NCI-H2081 (cell line): ENCODE measurements at places on chromosomes 2 and 18.

DNA sequence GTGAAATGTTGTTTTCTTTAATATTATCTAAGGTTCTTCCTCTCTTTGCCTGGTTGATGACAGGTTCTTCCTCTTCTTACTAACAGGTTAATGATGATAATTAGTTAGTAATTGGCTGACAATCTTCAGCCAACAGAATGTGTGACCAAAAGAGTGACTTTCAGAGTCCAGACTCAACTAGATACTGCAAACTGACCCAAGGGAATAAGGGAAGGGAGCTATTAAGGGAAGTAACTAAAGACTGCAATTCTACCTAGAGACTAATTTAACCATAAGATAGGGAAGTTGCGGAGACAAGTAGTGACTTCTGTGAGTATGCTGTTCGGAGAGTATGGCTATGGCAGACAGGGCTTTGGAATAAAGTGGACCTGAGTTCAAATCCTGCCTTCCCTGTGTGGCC, 127.3 kb upstream of the TACR1 start:
- DNase-seq: no peak

DNA sequence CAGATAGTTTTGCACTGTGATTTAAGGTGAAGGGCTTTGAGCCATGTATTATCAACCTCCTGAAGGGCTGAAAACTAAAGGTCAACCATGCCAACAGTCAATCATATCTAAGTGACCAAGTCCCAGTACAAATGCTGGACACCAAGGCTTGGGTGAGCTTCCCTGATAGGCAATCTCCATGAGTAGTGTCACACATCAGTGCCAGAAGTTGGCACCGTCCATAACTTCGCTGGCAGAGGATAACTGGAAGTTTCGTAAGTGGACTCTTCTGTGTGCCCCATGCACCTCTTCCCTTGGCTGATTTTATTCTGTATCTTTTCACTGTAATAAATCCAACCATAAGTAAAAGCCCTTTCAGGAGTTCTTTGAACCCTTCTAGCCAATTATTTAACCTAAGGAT, 13.2 kb downstream of the REV1 start:
- no peak for DNase-seq

DNA sequence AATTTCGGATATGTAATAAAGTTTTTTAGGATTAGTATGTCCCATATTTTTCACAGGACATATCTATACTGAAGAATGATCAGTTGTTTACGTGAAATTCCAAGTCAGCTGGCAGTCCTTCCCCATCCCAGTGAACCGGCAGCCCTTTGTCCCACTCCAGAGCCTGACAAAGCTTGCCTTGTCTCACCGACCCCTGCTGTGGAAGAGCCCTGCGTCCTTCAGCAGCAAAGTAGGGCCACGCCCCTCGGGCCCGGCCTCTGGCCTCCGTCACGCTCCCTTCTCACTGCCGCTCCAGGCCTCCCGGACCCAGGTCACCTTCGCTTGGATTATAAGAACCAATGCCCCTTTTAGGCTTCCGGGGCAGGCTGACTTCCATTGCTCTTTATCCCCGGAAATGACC, 89.8 kb upstream of the TGIF1 start:
- DNase-seq: no peak

DNA sequence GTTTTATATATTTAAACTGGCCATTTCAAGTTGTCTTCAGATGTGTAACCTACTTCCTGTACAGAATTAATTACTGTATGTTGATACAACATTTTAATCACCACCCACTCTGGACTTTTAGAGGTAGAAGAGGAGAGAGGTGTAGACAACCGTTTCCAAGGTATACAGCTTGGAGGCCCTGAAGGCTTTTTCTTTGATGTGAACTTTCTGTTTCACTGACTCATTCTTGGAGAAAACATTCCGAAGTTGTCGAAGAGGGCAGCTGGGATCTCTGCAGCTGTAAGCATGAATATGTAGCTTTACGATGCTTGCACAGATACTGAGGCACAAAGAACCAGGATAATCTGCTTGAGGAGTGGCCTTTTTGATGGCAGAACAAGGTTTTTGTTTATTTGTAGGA, 137.0 kb downstream of the NCKAP5 start:
- DNase-seq: no peak

DNA sequence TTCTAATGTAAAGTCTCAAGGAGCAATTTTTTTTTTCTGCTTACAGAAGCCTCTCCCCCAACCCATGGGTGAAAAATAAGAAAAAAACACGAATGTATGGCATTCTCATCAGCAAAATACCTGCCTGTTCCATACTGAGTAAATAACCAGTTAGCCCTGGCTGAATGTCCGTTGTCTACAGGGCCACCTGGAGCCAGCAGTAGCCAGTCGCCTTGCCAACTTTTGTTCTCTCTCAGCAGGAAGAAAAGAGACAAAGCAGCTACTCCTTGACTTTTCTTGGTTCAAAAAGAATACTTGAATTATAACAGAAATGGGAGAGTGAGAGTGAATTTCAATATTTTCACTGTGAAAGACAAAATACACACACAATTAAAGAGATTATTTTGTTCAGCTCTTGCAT, 532.9 kb upstream of the CRIM1 start:
- no peak for DNase-seq

DNA sequence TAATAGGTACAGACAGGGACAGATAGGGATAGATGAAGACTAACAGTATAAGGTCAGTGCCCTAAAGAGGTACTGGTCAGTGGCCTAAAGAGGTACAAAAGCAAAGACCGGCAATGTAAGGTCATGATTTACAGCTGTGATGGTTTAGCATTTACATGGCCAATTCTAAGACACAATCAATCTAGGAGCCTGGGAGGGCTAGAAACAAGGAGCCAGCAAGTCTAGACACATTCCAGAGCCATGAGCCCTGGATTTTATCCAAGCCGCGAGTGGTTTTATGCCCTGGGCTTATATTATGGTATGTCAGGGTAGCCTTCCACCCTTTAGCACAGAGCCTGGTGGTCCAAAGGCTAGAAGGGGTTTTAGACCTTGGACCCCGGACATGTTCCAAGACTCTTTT, 124.2 kb downstream of the CBLN2 start:
- DNase-seq: no peak
